ENCODE measurements at places on chromosomes 13 and 19. TPM values are rescaled to one million over a fixed set of nuclear protein-coding genes. Genes with fewer than 3 reads are reported as not detected.

The CFAP97D2 gene
- not detected for total RNA-seq

The RPS5 gene
- total RNA-seq: 2,541 TPM

The ZFP82 gene
- total RNA-seq: 2.5 TPM

The RYR1 gene
- total RNA-seq: 5.6 TPM

The TFDP1 gene
- total RNA-seq: 116 TPM

The FCGBP gene
- 1.3 TPM for total RNA-seq

The LIM2 gene
- total RNA-seq: not detected

The ING1 gene
- 13.6 TPM for total RNA-seq

The TMEM255B gene
- 0.65 TPM for total RNA-seq

The ARL11 gene
- total RNA-seq: not detected

The LILRA1 gene
- total RNA-seq: not detected
